ENCODE measurements at places on chromosomes 16 and 17.

GRCh38 chr17:66671156-66671555 is 163.8 kb upstream of the CACNG5 start:
- DNase-seq = no peak

DNA sequence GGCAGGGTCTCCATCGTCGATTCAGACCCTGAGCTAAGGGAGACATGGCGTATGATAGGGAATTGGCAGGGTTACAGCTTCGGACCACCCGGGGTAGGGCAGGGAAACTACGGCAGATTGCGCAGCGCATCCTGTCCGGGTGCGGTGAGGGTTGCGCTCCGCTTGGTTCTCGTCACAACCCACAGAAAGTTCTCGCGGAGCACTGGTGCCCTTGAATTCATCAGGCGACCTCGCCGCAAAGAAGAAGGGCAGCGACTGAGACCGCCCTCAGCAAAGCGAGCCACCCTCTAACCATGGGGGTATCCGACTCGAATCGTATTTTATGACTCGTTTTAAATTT is 1.2 kb downstream of the HS3ST3B1 start:
- no peak for DNase-seq

DNA sequence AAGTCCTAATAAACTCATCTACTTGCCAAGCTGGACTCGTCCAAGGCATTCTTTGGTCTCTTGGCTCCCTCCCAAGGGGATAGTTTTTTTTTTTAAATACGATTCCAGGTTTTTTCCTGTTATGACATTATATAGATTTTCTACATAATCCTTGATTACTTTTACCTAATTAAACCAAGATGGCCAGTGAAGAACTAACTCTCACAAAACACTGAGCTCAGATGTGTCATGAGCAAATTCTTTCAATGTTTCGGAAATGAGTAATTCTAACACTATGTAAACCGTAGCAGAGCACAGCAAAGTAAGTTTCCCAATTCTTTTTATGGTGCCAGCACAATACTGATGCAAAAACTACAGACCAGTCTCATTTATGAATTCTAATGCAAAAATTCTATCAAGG is 1.8 kb downstream of the ZNF23 start:
- no peak for DNase-seq

DNA sequence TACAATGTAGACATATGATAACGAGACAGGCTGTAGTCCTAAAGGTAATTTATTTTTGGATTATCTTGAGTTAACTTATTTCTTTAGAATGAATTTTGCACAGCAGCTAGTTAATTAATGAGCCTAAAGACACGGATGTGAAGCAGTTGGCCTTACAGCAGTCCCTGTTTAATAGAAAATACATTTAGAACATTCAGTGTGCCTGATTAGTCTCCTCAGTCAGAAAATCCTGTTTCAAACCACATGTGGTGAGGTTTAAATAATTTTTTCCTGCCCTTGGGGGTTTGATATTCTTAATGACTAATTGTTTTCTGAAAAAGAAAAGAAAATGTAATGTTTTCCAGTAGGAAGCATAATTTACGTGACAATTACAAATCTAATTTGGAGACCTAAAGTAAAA is 494.2 kb upstream of the CDH8 start:
- DNase-seq = no peak

- no peak for DNase-seq
Measured at GRCh38 chr17:80257716-80258213, 2.9 kb upstream of the RNF213 start.

GRCh38 chr17:77493238-77493820 is 352.6 kb downstream of the SEC14L1 start:
- DNase-seq = no peak

- no peak for DNase-seq
Measured at GRCh38 chr17:12623220-12623848, 42.4 kb upstream of the MYOCD start.

GRCh38 chr17:75774991-75775668 is 9.5 kb upstream of the UNK start:
- no peak for DNase-seq

GRCh38 chr17:55806745-55807495 is 56.1 kb downstream of the PCTP start:
- DNase-seq = no peak

GRCh38 chr17:75245011-75245410 is 16.4 kb downstream of the GGA3 start:
- DNase-seq = no peak

GRCh38 chr17:83083368-83084201 is 4.2 kb downstream of the METRNL start:
- DNase-seq = no peak

DNA sequence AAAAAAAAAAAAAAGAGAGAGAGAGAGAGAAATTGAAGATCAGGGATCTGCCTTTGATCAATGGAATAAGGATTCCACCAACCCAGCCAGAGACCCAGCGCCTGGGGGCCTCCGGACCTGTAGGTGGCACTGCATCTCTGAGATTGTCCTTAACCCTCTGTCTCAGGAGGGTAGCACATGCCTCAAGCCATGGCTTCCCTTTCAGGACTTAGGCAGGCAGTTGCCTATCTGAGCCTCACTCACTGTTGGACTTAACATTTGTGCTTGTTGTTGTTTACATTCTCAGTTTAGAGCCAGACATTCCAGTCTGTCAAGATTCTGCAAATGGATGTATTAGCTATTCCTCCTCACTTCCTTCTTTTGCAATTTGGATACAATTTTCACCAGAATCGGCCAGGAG is 5.1 kb upstream of the SCNN1B start:
- DNase-seq = peak; percentile 76

- DNase-seq = no peak
Measured at GRCh38 chr16:4420505-4421105, 4.2 kb upstream of the CORO7 start.

GRCh38 chr16:11234884-11235702 is 20.9 kb downstream of the SOCS1 start:
- DNase-seq = no peak

DNA sequence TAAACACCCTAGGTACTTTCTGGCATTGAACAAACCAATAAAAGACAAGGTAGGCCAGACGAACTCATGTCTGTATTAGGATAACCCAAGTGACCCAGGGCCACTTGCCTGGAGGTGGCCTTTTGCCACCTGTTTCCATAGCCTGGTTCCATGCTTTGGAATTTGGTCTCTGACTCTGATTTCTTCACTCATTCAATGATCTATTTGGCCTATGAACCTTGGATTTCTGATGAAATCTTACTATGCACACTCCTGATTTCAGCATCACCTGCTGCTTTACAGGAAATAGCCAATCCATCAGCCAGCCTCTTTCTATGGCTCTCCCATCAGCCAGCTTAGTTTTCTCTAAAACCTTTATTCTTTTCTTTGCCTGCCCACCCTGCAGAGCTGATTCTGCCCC is 142.8 kb upstream of the PSMD7 start:
- no peak for DNase-seq

- DNase-seq = peak; percentile 86
Measured at GRCh38 chr17:44307387-44308186, 814 bp upstream of the RUNDC3A start.

DNA sequence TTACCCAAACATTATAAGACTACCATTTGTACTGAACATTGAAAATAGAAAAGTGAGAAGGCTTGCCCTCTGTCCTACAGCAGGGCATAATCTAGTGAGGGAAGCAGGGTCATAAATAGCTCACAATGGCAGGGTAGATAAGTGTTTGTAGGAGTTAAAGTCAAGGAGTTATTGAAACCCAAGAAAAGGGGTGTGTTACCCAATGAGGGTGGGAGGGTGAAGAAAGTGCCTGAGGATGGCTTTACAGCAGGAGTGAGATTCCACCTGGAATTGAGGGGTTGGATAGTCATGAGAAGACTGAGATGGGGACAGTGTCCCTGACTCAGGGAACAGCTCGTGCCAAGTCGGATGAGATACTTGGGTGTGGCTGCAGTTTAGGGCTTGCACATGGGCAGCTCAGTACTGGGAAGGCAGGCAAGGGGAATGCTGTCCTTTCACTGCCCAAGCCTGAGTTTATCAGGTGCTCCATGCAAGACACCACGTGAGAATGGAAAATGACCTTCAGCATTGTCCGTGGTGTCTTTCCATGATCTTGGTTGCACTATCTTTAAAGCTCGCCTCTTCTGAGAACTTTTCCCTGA is 393.2 kb upstream of the MAF start:
- no peak for DNase-seq

- no peak for DNase-seq
Measured at GRCh38 chr16:4372578-4373355, 1.1 kb downstream of the VASN start.

DNA sequence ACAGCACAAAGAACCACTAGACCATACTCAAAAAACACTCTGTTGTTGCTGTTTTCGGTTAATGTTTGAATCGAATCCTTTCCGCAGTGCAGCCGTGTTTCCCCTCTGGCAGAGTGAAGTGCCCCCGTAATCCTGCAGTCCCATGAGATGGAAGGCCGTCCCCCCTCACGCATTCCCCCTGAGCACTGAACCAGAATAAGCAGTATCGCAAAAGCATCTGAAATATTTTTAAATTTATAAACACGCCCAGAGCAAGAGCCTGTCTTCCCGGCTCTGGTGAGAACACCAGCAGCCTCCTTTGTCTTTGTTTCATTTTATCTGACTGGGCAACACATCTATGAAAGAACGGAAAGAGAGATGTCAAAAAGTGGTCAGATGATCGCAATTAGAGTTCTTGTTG is 121.0 kb upstream of the ADAMTS18 start:
- DNase-seq = no peak

- DNase-seq = no peak
Measured at GRCh38 chr17:79536212-79536840, 74.5 kb downstream of the RBFOX3 start.

DNA sequence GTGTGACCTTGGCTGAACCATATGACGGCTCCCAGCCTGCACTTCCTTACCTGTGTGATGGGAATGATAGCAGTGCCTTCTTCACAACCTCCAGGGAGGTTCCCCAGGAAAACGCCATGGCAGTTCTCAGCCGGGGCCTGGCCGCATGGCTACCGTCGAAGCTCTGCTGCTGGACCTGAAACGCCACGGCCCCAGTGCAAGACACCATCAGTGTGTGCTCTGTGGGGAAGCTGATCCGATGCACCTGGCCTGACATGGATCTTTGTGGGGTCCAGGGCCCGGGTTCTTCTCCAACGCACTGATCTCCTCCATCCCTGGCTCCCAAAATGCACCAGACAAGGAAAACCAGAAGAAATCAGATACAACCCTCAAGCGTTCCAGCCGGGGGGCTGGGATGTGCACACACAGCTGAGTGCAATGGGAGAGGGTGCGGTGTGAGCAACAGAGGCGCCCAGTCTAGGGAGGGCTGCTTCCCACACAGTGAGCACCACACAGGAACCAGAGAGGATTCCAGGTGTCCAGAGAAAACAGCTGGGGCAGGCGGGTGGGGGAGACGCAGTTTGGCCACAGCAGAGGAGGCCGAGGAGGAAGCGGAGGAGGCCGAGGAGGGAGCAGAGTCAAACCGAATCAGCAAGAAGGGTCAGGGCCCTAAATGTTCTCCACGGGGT is 54.3 kb upstream of the ZNF469 start:
- DNase-seq = no peak

DNA sequence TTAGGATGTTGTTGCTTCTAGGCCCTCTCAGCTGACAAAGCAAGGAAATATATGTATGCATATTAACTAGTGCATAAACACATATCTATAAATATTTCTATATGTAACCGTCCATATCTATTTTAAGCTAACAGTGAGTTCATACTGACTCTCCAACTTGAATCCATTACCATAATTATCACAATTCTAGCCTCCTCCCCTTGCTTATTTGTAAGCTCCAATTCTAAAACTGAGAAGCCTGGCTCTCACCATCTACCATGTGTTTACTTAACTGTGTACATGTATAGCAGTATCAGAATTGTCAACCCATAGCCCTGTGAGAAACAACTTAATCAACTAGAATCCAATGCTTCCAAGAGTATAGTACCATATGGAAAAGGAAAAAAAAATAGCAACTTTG is 5.1 kb downstream of the ABCC12 start:
- DNase-seq = no peak

DNA sequence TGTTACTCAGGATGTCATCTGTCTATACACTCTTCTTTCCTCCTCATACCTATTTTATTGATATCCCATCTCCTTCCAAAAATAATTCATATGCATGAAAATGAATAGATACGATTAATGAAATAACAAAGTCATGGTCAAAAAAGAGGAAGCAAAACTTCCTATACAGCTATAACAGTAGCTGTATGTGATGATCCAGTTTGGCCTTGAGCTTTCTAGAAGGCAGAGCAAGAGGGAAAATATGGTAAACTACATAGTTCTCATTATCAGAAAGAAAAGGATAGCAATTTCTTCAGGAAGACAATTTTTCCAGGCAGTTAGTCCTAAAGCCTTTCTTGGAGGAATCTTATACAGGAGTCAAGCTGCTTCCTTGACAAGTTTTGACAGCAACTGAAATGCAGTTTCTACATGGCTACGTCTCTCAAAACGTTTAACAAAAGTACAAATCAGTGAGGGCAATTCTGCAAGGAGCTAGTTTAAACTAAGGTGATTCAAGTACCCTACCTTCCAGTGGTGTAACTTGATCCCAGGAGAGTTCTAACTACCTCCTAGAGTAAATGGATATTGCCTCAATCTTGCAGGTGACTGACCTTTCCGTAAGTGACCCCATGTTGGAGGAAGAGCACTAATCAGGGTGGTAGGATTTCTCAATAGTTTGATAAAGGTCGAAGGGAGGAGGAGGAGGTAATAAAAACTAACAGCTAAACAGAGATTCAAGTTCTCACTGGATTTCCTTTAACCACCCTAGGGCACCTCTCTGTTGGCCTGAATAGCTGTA is 1.0 kb downstream of the SPAG5 start:
- DNase-seq = no peak

GRCh38 chr17:42759982-42760651 is 910 bp upstream of the RAMP2 start:
- DNase-seq = no peak

DNA sequence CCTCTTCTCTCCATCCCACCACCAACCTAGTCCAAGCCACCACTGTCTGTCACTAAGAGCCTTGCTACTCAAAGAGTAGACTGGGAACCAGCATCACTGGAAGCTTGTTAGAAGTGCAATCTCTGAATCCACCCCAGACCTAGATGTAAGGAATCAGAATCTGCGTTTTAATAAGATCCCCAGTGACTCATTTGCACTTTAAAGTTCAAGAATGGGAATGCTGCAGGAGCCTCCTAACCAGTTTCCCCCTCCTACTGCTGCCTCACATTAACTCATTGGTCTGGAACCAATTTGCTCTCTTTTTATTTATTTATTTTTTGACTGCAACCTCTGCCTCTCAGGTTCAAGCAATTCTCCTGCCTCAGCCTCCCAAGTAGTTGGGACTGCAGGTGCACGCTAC is 19.8 kb upstream of the LYRM9 start:
- no peak for DNase-seq

GRCh38 chr16:54817940-54818574 is 112.6 kb upstream of the IRX5 start:
- peak; percentile 24 for DNase-seq

DNA sequence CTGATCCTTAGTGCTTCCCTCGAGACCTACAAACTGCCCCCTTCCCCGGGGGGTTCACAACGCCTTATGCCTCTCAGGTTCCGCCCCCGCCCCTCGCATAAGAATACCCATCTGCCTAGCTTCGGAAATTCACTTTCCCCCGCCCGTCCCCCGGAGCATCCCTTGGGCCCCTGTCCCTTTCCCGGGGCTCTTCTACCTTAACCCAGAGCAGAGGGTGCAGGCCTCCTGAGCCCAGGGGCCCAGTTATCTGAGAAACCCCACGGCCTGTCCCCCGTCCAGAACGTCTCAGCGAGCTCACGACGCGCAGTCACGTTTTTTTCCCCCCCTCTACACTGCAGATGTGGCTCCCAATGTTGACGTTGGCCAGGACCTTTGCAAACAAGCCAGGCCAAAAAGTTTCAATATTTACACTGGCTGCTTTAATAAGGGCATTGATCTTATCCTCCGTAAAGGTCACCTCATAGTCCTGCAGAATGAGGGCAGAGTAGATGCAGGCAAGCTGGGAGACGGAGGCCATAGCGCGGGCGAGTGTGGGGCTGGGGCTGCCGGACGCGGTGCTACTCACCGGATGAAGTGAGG is 1.4 kb upstream of the NBR1 start:
- DNase-seq = peak; percentile 26
